Naive thymus-derived CD4-positive, alpha-beta T cell (primary cell): ENCODE measurements at places on chromosomes 3 and 15. TPM values are rescaled to one million over a fixed set of nuclear protein-coding genes. Genes with fewer than 3 reads are reported as not detected.

Gene SLC30A4
- total RNA-seq = 3.0 TPM

Gene RNF123
- 50.7 and 51.9 TPM in 2 replicates for total RNA-seq

Gene EOMES
- total RNA-seq = 1.0 TPM

Gene GATM
- total RNA-seq = 1.6 TPM

Gene ABCC5
- total RNA-seq = 50.4 TPM

Gene FBLN2
- 0.11 TPM for total RNA-seq

Gene STAC
- total RNA-seq = not detected

Gene CSPG5
- not detected for total RNA-seq

Gene TTLL13
- total RNA-seq = 0.85 TPM

Gene KBTBD13
- total RNA-seq = not detected

Gene GOLGA8Q
- not detected for total RNA-seq

Gene ROBO2
- not detected for total RNA-seq

DNA sequence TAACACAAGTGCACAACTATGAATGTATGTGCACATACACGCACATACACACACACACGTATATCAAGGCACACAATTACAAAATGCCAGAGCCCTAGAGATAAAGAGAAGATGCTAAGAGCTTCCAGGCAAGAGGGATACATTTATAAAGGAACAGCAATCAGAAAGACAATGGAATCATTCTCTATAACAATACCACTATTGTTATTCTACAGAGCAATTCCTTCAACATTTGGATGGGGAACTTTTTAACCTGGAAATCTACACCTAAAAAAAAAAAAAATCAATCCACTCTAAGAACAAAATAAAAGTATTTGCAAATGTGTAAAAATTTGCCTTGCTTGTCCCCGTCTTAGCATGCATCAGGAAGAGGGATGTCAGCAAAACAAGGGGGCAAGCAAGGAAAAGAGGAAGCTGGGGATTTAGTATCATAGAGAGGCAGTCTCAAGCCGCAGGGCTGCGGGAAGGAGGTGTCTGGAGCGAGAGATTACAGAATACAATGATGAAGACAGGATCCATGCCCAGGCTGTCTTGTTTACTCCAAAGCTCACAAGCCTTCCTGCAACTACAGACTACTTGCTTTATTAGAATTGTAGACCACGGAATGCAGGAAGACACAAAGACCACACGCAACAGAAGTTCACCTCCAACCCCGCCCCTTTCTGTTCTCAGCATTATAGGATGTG, 220.2 kb downstream of the NTRK3 start:
- no peak for DNase-seq

- no peak for DNase-seq
Observed at GRCh38 chr3:16294844-16295243, 29.8 kb downstream of the OXNAD1 start.

GRCh38 chr15:66655511-66655910, 46.5 kb upstream of the SMAD6 start:
- no peak for DNase-seq

DNA sequence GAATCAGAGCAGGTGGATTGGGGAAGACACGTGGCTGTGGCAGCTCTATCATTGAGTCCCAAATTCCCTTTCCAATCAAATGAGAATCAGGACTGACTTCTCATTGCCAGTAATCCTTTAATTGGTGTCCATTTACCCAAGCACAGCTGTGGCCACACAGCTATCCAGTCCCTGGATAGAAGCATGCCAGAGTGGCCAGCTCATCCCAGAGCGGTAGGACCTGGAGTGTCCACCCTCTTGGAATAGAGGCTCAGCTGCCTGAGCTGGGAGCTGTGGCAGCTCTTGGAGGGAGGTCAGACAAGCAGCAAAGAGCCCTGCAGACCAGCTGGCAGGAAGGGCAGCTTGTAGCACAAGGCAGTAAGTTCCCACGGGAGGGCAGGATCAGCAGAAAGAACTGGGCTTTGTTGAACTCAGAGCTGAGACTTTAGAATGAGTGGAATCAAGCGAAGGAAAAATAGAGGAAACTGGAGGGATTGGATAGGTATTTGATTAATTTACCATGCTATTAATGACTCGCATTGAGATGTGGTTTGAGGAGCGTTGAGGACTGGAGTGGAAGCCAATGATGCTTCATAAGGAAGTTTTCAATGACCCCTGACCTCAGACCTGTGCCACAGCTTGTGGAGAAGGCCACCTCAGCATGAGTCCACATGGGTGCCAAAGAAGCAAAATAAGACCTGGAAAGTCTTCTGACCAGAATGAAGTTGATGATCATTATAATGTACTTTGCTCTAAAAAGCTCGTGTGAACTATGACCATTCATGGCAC, 6.9 kb upstream of the ALPK3 start:
- DNase-seq = no peak

- DNase-seq = no peak
Observed at GRCh38 chr3:106836906-106837305, 540.3 kb upstream of the CCDC54 start.

- DNase-seq = no peak
Observed at GRCh38 chr3:53073553-53074365, 27.9 kb upstream of the SFMBT1 start.

DNA sequence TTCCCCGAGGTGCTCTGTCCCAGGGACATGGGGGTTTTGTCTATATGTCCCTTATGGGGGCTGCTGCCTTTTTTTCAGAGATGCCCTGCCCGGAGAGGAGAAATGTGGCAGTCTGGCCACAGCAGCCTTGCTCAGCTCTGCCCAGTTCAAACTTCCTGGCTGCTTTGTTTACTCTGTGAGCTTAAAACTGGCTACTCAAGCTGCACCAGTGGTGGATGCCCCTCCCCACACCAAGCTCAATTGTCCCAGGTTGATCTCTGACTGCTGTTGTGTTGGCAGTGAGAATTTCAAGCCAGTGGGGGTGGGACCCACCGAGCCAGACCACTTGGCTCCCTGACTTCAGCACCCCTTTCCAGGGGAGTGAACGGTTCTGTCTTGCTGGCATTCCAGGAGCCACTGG, 188.9 kb downstream of the STXBP5L start:
- DNase-seq = no peak

- DNase-seq = no peak
Observed at GRCh38 chr3:42265059-42265991, 660 bp downstream of the CCK start.

DNA sequence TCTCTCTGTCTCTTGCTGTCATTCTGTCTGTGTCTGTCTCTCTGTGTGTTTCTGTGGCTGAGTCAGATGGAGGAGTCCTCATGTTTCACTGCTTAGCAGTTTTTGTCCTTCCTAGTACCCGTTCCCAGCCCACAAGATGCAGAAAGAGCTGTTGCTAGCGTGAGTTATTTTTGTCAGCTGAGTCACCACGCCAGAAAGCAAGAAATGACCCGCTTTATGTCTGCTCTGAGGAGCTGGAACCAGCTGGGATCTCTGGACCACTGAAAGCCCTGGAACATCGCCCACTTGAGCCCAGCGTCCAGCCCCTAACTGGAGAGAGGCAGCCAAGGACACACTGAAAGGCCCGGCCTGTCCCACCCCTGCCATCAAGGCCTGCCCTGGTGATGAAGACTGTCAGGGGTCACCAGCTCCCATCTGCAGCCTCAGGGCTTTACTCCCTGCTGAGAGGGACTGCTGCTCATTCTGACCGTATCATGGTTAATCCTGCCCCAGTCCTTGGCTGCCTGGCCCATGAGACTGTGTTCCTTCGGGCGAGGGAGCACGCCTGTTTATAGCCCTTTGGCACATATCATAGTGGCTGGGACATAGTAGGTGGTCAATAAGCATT, 101.7 kb upstream of the TPM1 start:
- no peak for DNase-seq

GRCh38 chr3:58999134-58999773, 50.6 kb downstream of the CFAP20DC start:
- DNase-seq = no peak

GRCh38 chr3:193812078-193812725, 219.2 kb downstream of the OPA1 start:
- DNase-seq = no peak

- no peak for DNase-seq
Observed at GRCh38 chr3:74592359-74592758, 22.1 kb downstream of the CNTN3 start.

GRCh38 chr3:164460851-164461250, 617.4 kb downstream of the SI start:
- no peak for DNase-seq

DNA sequence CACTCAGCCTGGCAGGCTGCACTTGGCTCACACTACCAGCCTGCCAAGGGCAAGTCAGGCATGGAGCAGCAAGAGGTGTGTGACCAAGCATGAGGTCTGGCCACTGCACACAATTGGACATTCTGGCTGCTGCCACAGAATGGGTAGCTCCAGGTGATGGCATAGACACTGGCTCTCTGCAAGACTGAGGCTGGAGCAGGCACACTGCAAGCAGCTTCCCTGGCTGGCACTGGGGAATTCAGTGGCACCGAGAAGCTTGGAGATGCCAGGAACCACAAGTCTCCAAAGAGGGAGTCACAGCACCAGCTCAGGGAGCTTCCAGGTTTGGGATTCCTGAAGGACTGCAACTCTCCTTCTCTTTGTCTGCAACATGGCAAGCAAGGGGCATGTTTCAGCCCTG, 42.0 kb upstream of the KCNH8 start:
- no peak for DNase-seq

DNA sequence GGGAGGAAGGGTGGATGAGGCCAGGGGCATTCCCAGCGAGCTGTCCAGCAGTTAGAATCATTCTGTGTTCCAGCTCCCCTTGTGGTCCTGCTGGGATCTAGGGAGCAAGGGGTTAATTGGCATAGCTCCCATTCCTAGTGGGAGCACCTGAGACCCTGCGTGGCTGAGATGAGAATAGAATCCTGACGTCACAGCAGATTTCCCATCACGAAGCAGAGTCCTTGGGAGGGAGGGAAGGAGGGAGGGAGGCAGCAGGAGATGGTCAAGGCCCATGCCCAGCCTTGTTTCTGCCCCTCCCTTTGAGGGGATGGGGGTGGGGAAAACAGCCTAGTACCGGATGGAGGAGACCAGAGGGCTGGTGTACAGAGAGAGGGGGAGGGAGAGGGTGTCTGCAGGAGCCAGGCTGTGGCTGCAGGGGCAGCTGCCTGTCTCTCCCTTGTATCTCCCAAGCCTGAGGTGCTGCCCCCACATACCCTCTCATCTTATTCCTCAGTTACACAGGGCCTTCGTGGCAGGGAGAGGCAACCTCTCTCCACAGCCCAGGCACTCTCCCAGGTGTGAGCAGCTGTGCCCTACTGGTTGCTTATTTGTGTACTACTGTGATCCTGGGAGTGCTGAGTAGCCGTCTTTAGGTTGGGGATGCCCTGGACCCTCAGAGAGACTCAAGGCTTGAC, 5.4 kb downstream of the TYRO3 start:
- no peak for DNase-seq
